ENCODE measurements at places on chromosomes 5 and 9.

DNA sequence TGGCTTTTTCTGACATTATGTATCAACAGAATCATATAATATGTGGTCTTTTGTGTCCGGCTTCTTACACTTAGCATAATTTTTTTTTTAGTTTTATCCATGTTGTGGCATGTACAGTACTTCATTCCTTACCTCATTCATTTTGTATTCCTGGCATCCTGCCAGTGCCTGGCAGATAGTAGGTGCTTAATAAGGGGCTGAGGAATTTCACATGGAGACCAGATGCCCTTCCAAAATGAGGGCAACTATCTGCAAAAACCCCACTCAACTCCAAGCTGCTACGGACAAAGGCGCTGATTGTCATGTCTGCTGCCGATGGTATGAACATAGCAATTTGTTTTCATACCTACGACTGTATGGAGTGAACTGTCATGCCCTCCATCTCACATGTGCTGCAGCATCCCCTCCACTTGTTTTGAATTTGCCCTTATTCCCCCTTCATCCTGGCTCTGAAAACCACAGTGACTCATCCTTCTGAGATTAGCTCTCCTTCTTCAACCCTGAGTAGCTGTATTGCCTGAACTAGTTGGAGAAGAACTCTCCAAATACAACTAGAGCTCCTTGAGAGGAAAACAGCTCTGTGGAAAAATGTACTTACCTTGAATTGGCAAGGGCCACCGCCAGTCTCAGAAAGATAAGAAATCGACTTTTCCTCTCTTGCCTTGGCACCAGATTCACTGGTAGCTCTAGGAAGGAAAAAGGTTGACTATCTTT, 41.3 kb upstream of the FOXE1 start:
- no peak for DNase-seq

DNA sequence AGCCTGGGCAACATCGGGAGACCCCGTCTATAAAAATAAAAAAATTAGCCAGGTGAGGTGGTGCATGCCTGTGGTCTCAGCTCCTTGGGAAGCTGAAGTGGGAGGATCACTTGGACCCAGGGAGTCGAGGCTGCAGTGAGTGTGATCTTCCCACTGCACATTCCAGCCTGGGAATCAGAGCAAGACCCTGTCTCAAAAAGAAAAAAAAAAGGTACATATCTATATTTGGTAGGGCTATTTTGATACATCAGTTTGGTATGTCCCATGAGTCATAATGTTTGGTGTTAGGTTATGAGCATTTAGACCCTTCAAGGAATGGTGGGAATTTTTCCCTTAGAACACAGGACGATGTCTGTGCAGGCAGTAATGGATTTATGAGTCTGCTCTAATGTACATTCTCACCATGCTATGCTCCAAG, 55.3 kb upstream of the POU4F3 start:
- no peak for DNase-seq

- DNase-seq, result no peak
Observed at GRCh38 chr5:36028816-36029465, 37.7 kb downstream of the UGT3A2 start.

DNA sequence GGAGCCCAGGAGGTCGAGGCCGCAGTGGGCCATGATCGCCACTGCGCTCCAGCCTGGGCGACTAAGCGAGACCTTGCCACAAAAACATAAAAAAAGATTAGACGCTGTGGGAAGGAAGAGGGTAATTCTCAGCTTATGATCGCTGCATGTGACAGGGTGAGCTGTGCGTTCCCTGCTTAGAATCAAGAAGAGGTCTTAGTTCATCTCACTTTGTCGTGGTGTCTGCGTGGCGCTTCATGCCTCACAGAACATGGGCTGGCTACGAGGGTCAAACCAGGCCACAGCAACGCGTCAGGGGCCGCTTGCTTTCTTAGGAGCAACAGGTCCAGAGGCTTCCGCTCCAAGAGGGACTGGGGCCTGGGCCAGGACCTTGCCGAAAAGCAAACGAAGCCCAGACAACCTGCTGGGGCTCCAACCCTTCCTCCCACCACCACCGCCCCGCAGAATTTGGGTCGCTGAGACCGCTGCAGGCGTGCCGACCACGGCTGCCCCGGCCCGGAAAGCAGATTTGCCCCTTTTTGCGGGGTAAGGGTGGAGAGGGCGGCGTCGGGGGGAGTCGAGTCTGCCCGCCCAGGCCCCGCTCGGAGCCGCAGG, 10.0 kb upstream of the GRIN1 start:
- DNase-seq, result no peak

DNA sequence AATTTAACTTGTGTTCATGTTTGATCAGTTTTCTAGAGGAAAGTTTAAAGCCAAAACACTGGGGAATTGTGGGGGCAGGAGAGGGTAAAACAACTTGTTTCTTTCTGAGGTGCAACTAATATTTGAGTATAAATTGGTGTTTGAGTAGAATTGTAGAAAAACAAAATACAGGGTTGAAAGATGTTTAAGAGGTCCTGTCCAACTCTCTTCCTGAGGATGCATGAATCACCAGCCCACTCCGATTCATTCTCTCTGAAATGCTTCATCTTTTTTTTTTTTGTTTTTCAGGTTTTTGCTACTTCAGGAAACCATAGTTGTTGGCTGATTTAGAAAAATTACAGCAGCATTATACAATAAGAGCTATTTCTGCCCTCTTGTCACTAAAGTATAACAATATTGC, 42.4 kb upstream of the TMC1 start:
- no peak for DNase-seq

DNA sequence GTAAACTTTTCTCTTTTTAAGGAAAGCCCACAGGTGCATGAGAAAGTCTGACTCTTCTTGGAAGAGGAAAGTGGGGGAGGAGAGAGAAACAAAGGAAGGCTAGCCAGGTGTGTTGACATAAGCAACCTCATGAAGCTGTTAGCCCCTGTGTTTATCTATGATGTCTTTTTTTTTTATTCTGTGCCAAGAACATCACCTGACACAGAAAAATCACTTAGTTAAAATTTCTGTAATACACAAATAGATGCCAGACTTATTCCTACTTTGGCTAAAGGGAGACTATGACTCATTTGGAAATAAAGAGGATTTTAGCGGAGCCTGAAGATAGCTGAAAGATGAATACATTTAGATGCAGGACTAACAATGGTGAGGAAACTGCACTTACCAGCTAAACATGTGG, 58.3 kb downstream of the BAAT start:
- DNase-seq, result no peak

DNA sequence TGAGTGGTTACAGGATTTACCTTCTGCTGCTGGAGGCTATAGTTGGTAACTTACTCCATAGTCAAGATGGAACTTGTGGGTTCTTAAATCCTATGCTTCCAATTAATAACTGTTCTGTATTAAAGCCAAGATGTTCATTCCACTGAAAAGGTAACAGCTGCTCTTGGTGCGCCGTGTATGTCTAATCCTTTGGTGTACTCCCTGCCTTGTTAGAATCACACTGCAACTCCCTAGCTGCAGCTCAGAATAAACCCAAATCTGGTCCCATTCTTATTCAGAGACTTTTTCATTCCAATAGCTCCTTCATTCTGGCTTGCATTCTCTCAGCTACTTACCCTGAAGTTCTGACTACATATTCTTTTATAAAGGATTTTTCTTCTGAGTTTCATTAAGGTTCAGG, 1355.5 kb downstream of the MAT2B start:
- DNase-seq, result no peak

- no peak for DNase-seq
Observed at GRCh38 chr9:38677660-38678303, 42.2 kb downstream of the FAM240B start.

- DNase-seq, result no peak
Observed at GRCh38 chr5:160485364-160485969, 63.8 kb downstream of the PTTG1 start.

GRCh38 chr5:59562756-59563389, 330.7 kb downstream of the PDE4D start:
- no peak for DNase-seq

DNA sequence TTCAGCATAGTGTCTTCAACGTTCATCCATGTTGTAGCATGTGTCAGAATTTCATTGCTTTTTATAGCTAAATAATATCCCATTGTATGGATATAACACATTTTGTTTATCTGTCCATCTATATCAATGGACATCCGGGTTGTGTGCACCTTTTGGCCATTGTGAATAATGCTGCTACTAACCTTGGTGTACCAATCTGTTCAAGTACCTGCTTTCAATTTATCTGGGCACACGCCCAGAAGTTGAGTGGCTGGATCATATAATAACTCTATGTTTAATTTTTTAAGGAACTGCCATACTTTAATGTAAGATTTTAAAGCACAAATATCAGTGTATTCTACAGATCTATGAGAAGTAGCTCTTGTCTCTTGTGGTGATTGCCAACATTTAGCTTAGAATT, 43.5 kb downstream of the SCAI start:
- DNase-seq, result no peak

- DNase-seq, result no peak
Observed at GRCh38 chr5:16687898-16688297, 71.1 kb upstream of the RETREG1 start.

DNA sequence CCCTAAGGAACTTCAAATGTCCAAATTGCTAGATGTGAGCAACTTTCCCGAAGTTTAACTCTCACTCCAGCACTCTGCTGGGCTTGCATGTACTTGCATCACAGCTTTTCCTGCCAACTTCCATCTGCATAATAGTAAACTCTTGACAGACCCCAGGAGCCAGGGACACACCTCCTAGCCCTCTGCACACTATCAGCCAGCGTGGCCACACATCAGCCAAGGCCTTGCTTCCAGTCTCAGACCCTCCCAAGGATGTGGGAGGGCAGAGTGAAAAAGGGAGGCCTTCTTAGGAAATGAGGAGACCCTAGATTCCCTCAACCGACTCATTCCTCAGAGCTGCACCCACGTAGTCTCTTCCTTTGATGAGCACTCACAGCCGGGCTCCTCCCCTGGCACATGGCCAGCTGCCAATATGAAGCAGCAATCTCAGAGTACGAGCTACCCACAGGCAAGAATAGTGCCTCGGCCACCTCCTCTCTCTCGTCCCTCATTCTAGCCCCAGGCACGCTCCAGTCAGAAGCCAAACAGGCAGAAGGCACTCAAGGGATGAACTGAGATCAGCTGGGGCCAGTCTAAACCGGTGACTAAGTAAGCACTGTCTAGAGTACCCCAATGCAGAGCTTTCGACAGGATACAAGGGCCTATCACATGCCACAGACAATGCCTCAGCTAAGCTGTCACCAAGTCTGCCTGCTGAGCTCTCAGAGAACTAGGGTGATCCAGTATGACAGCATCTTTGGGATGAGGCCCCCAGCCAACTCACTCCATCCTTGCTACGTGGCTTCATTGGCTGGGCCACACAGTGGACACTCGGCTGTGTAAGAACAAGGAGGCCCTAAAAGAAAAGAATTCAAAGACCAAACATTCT, 2.3 kb downstream of the P4HA2 start:
- DNase-seq, result peak; percentile 50

- DNase-seq, result no peak
Observed at GRCh38 chr9:9275601-9276000, 1337.2 kb downstream of the PTPRD start.

- DNase-seq, result no peak
Observed at GRCh38 chr5:149323210-149323609, 22.1 kb upstream of the GRPEL2 start.
